ENCODE measurements at places on chromosomes 3 and 15.

DNA sequence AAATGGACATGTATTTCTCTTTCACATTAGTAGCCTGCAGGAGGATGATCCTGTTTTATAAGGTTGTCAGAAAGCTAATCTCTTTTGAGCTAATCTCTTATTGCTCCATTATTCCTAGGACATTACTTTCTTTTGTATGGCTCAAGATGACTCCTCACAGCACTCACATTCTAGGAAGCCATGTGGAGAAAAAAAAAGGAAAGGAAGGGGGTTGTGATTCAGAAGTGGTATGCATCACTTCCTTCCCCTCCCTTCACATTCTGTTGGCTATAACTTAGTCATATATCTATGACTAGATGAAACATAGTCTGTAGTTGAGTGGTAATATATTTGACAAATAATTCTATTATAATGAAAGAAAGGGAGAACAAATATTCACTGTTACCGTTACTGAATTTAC lies 168.8 kb upstream of the TTC14 start:
- DNase-seq = peak; percentile 67

DNA sequence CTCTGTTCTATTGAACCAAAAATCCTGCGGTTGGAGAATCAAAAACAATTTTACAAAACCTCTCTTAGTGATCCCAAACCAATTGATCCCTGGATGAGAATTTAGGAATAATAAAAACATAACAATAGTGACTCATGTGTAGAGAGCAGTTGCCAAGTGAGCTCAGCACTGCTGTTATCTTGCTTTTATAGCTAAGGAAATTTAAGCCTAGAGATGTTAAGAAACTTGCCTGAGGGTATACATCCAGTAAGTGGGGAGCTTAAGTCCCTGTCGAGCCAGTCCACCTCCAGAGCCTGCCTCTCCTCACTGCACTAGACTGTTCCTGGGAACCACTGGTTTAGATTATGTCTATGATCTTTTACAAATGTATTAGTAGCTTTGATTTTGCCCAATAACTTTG lies 358.4 kb upstream of the LMCD1 start:
- no peak for DNase-seq

DNA sequence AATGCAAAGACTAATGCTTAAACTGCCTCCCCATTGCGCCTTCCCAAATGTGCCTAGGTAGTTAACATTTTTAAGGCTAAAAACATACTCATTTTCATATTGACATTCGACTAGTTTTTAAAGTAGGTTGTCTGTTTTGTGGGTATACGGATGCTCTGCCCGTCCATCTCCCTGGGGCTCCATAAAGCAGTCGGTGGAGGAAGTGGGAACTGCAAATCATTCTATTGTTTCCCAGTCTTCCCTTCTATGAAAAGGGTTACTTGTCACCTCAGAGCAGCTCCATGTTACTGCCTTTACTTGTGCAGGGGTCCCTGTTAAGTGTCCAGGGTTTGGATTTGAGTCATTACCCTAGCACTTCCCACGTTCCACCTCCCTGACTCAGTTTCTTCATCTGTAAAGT lies 10.9 kb downstream of the CHCHD6 start:
- DNase-seq = no peak

DNA sequence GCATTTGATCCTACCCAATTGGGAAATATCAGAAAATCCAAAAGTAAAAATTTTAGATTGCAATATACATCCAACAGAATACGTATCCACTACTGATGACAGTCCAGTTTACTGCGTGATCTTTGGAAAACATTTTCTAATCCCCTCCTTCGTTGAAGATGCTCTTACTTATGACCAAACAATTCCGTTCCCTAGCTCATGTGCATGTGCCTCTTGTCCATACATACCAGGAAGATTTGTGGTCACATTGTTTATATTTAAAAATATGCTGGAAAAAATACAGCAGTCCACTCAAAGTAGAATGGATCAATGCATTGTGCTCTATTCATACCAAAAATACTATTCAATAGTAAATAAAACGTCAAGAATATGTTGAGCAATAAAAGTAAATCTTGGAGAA lies 135.3 kb downstream of the CHL1 start:
- DNase-seq = no peak

DNA sequence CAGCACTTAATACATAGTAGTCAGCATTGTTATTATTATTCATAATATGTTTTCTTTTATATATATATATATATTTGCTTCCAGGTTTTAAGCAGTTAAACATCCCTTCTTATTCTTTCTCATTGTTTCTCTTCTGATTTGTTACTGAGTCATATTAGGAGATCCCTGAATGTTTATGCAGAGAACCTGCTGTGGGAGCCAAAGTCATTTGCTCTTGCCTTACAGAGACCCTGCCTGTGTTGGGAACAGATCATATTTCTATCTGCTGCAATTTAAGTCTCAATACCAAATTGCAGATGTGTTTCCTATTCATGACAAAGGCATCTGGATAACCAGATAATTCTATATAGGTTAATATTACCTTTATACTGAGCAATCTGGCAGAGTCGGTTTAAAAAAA lies 323.0 kb upstream of the UMPS start:
- DNase-seq = no peak

DNA sequence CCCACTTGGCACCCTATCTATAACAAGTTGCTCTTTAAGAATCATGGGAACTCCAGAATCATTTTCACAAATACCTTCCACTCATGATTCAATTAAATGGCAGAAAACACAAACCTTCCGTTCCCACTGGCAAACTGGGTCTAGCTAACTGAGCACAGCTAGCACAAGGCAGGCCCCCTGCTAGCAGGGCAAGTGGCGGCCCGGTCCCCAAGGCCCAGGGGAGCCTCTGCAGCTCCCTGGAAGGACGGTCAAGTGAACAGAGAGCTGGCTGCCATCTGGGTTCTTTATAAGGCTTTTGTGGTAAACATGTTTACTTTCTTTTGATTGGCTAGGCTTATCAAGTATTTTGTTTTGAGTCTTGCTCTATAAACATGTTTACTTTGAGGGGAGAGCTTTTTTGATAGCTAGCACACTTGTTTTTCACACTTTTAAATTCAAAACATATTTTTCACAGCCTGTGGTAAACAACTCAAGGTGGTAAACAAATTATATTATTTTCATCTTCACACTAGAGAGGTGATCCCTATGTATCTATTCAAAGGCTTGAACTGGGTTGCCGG lies 81.4 kb downstream of the FOXP1 start:
- no peak for DNase-seq

GRCh38 chr3:184949251-184949965 lies 137.4 kb downstream of the VPS8 start:
- no peak for DNase-seq

DNA sequence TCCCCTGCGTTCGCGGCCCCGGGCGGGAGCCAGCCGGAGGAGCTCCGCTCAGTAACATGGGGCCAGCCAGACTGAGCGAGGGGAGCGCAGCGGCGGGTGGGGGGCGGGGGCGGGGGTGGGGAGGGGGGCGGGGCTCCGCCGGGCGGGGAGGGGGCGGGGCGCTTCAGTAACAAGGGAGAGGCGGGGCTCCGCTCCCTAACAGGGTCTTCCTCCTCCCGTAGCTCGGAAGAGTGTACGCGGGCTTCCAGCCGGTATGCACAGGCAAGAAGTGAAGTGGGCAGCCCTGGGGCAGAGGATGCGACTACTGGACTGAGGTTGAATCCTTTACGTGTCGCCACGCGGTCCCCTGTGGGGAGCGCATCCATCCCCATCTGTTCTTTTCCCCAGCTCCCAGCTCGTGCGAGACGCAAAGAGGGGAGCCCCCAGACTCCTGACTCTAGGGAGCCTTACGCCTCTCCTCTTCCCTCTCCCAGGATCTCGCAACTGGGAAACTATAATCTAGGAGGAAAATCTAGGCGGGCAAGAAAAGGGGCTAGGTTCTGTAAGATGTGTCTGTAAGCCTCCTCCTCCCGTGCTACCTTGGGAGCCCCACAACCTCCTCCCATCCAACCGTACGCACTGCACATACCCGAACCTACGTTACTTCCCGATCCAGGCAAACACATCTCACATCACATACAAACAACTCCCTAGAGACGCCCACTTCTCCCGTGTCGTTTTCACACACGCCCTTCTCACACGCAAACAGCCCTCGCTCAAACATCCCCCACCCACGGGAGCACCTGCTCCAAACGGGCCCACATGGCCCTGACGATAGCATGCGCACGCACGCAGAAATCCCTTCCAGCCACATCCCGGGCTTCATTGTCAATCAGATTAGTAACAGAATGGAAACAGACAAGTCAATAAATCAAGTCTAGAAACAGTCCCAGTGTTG lies at the start of gene SHF:
Gene SHF (minus strand): TSS at position 73 of the 937 bp plus-strand sequence. CDS start 15 bp downstream, at position 58.
- no peak for DNase-seq

DNA sequence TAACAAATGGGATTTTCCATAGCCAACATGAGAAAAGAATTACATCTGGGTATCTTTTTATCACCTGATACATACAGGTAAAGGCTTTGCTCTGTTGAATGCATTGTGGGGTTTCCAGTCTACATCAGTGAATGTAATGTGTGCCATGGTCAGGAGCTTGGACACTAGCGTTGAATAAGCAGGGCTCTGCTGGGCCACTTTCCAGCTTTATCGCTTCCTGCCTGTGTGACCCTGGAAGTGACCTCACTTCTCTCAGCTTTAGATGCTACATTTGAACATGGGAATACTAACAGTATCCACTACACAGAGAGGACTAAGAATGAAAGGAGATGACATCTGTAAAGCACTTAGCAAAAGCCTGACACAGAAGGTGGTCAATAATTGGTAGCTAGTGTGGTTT lies 40.1 kb downstream of the TTC23 start:
- no peak for DNase-seq

DNA sequence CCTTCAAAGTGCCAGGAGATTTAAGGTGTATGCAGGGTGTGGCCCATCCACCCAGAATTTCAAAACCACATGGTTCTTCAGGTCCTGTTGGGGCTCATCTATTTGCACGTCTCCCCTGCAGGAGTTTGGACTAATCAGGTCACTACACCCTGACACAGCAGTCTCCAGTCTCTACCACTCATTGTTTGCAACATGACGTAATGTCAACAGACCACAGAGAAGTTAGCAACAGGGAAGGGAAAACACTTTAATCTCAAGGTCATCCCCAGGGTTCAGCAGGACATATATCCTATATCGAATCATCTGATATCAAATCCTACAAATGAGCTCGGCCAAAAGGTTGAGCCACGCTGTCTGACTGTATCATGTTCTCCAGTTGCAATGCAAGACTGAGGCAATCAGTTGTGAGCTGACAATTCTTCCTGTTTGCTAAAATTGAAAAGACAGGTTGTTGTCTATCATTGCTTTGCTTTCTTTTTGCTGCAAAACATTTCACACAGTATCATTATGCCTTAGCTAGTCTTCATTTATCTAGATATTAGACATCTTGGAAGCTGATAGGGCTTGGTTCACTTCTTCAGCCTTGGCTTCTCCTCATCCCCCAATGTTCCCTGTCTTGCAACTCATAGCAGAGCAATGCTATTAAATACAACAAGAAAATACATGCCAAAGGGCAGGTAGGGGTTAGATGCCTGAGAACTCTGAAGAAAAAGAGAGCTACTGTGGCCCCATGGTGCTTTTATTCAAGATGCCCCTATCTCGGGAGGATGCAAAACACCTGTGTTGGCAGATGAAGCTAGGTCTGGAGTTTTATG lies 13.4 kb upstream of the LEKR1 start:
- DNase-seq = peak; percentile 77

GRCh38 chr3:128193168-128193567 lies 39.9 kb downstream of the EEFSEC start:
- no peak for DNase-seq

- DNase-seq = no peak
Measured at GRCh38 chr3:31314258-31314657, 218.5 kb upstream of the STT3B start.
